ENCODE measurements at places on chromosomes 11 and 22.
A peak's percentile ranks its signal among the peaks of the same experiment; 100 is the strongest.

- no peak for DNase-seq
These were observed 3.1 kb downstream of the DYNC2H1 start for GRCh38 chr11:103112364-103112763.

DNA sequence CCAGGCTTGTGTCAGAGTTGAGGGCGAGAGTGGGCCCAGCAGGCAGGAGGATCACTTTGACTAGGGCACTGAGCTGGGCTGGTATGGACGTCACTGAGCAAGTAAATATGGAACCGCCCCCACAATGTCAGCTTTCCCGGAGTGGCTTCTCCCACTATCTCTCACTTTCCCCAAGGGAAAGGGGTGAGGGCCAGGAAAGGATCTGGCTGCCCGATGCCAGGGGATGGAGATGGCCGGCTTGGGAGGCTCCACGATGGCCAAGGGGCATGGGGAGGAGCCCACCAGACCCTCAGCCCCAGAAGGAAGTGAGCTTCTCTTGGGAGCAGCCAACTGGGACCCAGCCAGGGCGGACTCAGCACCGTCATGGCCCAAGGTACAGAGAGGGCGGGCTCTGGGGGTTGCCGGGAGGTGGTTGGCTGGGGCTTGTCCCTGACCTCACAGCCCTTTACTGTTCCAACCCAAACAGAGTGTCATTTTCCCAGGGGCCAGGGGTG is 8.7 kb downstream of the PRDM11 start:
- DNase-seq, result no peak

DNA sequence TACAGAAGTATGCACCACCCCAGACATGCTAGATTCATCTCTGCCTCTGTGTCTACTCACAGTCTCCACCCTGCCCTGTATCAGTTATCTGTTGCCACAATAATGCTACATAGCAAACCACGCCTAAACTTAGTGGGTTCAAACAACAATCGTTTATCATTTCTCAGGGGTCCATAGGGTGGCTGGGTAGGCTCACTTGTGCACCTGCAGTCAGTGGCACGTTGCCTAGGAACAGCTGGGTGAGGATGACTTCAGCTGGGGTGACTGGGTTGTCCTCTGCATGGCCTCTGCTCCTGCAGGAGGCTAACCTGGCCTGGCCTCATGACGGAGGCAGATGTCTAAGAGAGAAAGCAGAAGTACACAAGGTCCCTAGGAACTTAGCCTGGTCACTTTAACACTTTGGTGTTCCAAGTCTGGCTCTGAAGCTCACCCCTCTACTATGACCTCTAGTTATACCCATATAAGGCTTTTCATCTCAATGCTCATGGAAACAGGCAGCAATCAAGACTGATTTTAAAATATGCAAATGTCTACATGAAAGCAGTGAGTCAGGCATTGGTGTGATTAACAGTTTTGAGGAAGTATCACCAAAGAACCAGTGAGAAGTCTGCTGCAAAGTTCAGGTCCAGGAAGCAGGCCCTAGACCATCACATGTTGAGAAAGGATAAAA is 10.7 kb downstream of the OLFML1 start:
- no peak for DNase-seq

DNA sequence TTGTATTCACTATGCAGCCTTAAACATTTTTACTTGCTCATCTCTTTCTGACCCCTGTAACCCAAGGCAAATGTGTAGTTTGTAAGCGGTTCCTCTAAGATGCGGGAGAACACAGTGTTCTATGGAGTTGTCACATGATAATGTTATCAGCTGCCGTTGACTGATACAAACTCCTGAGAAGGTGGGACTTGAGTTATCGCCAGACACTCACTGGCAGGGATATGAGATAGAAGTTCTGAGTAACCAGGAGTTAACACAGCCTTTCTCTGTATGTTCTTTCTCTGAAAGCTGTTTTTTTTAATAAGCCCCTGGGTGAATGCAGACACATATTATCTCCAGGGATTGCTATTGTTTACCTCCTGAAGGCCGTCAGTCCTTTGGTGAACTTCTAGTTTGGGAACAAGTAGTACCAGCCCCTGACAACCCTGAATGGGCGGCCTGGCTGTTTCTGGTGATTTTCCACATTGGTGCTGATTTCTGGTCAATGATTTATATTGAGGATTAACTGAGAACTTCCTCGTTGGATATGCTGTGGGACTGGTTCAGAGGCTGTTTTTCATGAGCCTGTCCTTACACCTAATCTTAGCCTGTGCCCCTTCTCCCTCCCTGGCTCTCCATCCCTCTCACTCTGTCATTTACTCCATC is 155.3 kb upstream of the RASSF10 start:
- no peak for DNase-seq

GRCh38 chr11:68508425-68508824 is 47.9 kb downstream of the PPP6R3 start:
- no peak for DNase-seq

- DNase-seq, result no peak
These were observed 3.8 kb upstream of the FDX1 start for GRCh38 chr11:110425751-110426545.

- DNase-seq, result no peak
These were observed 28.8 kb downstream of the CCDC81 start for GRCh38 chr11:86403458-86403857.

GRCh38 chr22:42343531-42344081 is 73.2 kb upstream of the TCF20 start:
- DNase-seq, result no peak

DNA sequence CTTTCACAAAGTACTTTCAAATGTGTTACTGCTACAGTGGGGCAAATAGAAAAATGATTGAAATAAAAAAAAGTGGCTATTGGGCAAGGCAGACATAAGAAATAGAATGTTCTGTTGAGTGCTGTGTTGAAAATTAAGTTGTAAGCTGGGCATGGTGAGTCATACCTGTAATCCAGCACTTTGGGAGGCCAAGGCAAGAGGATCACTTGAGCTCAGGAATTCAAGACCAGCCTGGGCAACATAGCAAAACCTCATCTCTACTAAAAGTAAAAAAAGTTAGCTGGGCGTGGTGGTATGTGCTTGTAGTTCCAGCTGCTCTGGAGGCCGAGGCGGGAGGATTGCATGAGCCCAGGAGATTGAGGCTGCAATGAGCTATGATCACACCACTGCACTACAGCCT is 26.9 kb upstream of the LDHA start:
- DNase-seq, result no peak

DNA sequence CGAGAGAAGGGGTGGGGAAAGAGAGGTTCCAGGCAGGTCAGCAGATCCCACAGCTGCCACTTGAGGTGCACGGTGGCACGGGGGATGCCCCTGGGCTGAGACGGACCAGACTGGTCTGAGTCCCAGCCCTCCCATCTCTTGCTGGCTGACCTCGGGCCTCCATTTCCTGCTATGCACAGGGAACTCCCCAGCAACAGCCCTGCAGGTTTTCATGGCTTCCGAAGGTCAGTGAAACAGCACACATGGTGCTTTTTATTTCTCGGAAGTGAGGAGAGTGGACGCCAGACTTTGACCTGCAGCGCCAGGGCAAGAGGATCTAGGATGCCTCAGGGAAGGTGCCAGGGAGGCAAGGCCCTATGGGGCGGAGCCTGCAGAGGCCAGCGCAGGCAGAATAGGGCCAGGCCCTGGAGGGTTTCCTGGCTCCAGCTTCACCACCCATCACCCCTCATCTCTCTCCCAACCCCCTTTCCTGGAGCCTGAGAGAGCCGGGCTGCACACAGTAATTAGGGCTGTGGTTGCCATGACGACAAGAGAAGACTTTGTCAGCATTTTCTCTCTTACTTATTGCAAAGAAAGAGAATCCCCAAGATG is 29.5 kb downstream of the SLC22A12 start:
- DNase-seq, result peak; percentile 55

DNA sequence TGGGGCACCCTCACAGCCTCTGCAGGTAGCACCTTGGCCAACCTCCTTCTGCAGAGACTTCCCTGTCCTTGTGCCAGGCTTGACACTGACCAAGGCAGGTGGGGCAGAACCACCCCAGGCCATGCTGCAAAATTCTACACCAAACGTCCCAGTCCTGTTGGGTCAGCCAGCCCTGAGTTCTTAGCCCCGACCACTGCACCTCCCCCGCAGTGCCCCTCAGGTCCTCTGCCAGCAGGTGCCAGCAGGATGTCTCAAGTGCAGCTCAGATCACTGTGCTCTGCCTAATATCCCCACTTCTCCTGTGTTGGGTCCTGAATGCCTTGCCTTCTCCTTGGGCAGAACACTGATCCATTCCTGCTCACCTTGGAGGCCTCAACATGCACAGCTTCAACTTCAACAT is 999.7 kb downstream of the TBC1D22A start:
- no peak for DNase-seq

Measured in putamen (tissue), 1 donor.